CD4-positive, alpha-beta T cell treated with Interleukin-4 for 1 hour (primary cell): ENCODE measurements at places on chromosomes 5 and 9.

- DNase-seq: no peak
Observed at GRCh38 chr9:113922160-113922559, 46.1 kb downstream of the ZNF618 start.

GRCh38 chr9:14004110-14004509, 309.8 kb downstream of the NFIB start:
- DNase-seq: no peak

GRCh38 chr5:171619196-171619595, 166.4 kb upstream of the SMIM23 start:
- DNase-seq: no peak

- no peak for DNase-seq
Observed at GRCh38 chr9:7293091-7293490, 506.5 kb downstream of the DMAC1 start.
